ENCODE measurements at places on chromosomes 2 and 18.

DNA sequence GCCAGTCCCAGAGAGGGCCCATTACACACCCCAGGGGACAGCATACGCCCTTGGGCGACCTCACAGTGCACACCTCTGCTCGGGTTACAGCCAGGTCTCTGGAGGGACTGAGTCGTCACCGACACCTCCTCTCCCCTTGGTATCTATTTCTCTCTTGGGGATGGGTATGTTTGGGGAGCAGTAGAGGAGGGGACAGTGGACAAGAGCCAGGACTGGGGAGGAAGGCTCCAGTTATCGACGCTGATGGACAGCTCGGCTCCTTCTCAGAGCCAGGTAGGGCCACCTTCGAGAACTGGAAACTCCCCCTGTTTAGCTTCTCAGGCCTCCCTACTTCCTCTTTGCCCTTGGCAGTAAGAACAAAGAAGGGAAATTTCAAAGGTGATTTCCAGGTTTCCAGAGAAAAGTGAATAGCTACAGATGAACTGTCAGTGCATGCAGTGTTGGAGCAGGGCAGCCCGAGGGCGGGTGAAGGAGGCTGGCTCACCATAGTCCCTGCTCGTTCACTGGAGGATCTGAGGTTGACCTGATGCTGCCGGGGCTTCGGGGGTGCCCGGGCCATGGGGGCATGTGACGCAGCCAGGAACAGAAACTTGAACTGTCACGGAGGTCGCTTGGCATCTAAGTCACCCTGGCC is 4.4 kb upstream of the SEMA4C start:
- DNase-seq, result no peak

GRCh38 chr2:159272156-159272555 is 14.3 kb downstream of the WDSUB1 start:
- DNase-seq, result no peak

DNA sequence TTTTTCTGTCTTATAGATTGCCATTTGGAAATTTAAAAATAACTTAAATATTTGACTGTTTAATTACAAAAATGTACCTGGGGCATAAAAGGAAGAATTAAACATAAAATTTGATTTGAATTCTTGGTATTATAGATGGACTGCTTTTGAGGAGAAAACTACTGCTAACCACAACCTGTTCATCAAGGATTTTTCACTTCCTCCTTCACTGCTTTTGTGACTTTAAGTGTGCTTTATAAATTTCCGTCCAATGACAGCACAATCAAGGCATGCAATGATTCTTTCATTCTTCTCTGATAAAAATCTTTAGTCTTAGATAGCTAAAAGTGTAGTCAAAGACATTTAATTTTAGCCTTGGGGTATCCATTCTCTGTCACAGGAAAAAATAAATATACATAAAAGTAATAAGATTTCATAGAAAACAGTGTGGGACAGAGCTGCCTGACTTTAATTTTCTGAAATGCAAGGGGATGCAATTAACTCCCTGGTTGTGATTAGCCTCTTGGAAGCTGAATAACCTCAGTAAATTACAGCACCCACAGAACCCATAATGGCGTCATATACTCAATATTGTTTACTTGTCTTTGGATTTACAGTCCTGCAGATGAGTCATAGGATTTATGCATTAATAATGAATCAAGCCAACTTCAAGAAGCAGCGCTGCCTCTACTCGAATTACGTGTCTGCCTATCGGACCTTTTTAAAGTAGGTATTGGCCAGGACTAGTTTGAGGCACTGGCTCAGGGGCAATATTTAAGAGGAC is 587.9 kb downstream of the NRXN1 start:
- DNase-seq, result no peak

GRCh38 chr2:186422226-186422625 is 63.8 kb upstream of the ZC3H15 start:
- DNase-seq, result peak; percentile 91

DNA sequence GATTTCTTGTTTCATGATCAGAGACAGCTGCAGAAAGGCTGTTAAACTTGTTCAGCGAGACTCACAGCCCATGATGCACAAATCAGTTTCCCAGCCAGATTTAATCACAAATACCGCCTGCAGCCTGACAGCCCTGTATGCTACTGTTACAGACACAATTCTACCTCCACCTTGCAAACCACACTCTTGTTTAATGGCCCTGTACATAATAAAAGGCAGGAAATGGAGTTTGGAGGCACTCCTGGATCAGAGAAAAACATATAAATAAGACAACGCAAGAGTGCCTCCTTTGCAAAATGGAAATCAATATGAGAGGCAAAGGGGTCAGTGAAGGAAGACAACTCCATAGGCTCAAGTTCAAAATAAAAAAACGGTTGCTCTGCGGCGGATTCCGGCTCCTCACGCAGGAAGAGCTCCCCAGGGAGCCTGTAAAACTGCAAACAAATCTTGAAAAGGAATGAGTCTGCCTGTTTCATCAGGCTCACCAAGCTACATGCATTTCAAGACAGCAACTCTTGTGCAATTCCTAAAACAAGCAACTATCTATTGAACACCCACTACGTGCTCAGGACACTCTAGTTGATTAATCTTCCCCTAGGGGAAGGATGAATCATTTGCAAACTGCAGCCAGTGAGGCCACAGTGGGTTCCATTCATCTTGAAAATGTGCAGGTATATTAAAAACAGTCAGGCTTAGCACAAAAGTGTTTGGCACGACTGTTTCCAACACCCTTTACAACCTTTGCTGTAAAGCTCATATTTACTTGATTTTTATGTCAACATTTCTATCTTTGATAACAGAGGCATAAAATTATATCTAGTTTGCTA is 37.5 kb downstream of the TBC1D8 start:
- peak; percentile 88 for DNase-seq

DNA sequence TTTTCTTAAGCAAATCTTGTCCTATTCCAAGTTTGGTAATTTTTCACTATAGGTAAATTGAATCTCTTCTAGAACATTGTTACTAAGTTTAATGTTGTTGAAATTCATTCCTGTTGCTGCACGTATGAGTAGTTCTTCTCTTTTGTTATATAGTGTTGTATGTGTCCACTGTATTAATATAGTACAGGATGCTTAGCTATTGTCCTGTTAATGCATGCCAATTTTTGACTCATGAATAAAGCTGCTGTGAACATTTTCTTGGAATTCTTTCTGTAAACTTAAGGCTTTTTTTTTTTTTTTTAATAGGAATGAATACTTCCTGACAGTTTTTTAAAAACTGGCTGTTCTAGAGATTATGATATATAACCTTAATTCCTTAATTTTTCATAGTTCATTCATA is 326.9 kb downstream of the SLC4A3 start:
- no peak for DNase-seq

- DNase-seq, result no peak
Observed at GRCh38 chr18:23301972-23302371, 151.1 kb upstream of the RIOK3 start.

DNA sequence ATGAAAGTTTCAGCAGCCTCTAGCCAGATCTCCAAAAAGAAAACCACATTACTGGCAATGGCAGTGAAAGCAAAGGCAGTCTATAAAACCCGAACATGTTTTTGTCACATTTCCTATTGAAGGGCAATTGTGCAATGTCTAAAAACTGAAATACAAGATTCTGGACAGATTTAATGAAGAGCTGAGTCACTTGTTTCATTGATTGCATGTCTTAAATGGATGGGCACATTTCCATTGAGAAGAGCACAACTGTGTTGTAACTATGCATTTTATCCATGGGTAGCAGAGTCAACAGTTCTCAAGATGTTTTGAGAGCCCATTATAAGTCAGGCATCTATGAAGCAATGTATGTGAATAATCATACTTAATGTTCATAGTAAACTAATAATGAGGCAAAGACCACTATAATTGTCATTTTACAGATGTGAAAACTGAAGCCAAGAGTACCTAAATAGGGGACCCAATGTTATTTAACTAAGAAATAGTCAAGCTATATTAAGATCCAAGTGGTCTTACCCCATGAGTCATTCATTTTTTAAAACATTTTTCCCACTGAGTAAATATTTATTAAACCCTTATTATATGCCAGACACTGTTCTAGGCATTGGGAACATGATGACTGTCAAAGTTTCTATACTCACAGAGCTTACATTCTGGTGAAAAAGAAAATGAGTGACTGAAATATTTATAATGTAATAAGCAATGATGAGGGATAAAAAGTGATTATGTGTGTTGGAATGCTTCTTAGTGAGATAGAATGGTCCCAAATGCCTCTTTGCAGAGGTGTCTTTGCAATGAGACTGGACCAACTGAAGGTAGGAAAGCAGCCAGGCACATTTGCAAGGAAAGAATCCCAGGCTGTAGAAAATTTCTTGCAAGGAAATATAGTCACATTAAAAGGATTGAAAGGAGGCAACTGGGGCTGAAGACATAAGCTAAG is 818.9 kb upstream of the ACVR2A start:
- peak; percentile 91 for DNase-seq

DNA sequence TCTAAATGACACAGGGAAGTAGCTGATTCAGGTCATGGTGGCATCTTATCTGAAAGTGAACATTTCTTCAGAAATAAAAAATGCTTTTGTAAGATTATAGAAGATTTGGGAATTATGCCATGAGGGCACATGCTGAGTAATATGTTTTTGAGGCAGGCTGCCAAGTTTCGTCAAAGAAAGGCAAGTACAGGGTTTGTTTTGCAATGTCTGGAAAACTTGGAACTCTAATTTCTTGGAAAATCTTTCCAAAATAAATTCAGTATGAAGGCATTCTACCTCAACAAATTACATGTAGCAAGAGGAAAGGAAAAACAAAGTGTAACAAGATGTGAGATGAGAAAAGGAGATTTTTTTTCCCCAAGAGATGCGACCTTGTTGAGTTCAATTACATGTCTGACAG is 167.7 kb downstream of the PLCL1 start:
- DNase-seq, result peak; percentile 80

GRCh38 chr2:105773568-105773967 is 28.9 kb downstream of the NCK2 start:
- DNase-seq, result no peak

DNA sequence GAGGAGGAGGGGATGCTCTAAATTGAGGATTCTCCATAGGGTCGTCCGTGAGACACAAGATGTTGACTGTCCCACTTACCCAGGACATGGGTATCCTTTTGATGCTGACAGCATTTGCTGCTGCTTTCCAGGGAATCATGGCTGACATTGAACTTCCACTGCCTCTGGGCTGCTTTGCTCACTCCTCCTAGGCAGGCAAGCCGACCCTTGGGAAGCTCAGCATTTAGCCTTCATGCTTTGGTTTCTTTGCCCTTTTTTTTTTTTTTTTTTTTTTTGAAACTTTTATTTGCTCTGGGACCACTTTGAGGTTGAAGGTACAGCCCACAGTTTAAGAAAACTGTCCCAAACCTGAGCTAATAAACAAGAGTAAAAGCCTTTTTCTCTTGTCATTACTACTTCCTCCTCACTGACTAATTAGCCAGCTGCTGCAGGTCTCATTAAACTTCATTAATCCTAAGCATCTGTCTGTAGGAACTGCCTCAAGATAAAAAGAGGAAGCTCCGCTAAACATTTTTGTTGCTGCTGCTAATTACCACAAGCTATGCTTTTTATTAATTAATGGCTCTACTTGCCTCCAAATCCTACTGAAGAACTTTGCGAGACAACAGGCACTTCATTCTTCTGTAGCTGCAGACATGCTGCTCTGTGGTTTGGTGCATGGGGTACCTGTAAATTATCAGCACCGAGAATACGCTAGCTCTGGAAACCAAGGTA is 125.4 kb downstream of the SPTBN1 start:
- DNase-seq, result no peak

DNA sequence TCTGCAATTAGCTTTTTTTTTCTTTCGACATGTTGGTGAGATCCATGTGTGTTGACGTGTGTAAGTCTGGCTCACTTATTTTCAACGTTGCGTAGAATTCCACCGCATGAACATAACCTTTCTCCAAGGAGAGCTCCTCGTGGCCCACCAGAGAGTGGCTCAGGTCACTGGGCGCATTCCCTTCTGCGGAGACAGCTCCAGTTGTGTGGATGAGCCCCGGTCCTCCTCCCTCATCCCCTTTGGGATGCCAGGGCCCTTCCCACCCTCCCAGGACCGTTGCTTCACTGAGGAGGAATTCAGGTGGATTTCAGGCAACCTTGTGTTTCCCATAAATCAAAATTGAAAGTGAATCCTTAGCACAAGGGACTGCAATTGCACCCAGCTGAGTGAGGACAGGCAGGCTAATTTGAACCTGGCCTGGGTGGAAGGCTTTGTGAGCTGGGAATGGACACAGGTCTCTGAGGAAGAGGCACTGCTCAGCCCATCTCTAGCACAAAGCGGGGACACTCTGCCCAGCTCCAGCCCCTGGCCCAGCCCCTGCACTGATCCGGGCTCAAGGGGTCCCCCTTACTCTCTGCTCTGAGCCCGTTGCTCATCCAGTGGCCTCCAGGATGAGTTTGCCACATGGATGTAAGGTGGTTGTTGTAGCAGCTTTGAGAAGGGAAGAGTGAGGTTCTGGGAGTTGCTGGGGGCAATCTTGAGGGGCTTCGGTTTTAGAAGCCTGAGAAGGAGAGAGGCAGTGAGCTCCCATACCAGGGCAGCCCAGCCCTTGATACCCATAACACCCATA is 57.8 kb upstream of the HAAO start:
- no peak for DNase-seq

- DNase-seq, result no peak
Observed at GRCh38 chr2:177229442-177230242, 17.0 kb downstream of the HNRNPA3 start.

- no peak for DNase-seq
Observed at GRCh38 chr2:53051157-53051556, 716.4 kb upstream of the CHAC2 start.
